NCI-H2081 (cell line): ENCODE measurements at places on chromosomes 1 and 21.
A peak's percentile ranks its signal among the peaks of the same experiment; 100 is the strongest.

DNA sequence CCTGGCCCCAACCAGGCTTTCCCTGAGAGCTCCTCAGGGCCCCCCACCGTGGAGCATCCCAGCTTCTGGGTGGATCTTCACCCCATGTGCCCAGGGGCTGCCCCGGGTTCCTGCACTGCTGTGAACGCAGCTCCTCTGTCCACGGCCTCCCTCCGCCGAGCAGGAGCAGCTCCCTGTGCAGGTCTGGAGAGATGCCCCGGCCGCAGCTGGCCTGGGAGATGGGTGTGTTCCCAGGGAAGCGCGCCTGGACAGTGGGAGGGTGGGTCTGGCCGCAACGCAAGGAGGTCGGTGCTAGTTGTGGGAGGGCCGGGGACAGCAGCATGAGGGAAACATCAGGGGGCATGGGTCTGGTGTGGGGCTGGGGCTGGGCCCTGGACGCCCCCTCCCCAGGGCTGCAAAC, 71.3 kb downstream of the MORN1 start:
- no peak for DNase-seq

DNA sequence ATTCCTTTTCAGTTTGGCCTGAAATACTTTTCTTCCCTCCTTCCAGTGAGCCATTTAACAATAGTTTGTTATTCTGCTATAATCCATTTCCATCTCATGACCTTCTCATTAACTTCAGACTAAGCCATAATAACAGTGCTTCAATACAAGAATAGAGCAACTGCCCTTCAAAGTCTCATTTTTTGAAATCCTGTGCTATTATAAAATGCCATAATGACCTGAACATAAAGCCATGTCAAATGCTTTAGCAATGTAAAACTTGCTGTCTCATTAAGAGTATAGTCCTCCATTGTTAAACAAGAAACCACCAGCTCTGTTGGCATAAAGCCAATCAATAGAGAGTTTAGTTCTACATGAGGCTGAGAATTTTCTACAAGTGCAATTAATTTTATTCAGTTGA, 9.6 kb upstream of the PIGK start:
- DNase-seq: no peak

DNA sequence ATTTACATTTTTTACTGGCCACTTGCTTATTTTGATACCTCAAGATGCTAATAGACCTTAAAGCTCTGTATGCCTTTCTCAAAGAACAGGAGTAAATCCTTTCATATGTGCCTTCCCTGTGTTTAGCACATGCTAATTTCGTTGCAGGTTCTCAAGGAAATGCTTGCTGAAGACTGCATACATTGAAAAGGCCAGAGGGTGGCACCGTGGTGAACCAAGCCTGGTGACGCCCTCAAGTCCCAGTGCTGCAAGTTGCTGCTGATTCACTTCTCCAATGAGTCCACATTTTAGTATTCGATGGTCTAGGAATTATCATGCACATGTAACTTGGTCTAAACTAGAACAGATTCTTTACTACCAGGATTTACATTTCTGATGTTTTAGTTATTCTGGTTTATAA, 94.1 kb downstream of the CLDN17 start:
- DNase-seq: no peak

- peak; percentile 31 for DNase-seq
These were observed 855 bp upstream of the IVNS1ABP start for GRCh38 chr1:185317886-185318310.

DNA sequence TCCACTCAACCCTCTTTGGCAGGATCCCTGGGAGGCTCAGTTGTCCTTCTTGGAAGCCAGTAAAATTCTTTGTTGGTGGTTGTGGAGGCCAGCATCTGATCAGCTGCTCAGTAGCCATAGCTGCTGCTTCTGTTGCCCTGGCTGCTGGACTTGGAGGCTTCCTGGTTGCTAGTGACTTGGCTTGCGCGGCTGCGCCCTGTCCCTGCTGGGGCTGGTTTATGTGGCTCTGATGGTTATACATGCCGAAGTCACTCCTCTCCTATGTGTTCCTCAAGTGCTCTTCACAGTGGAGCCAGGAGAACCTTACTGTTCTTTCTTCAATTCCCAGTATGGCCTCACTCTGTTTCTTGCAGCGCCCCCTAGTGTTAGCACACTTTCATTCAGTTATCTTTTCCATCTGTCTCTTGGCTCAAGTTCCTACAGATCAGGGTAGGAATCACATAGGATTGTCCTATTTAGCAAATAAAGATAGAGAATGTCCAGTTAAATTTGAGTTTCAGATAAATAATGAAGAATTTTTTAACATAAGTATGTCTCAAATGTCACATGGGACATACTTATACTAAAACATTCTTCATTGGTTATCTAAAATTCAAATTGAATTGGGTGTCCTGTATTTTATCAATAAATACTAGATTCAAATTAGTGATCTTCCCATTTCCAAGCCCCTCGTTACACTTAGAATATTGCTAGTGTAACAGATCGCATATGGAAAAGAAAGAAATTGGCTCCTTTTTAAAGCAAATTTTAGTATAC, 176.5 kb downstream of the TGFB2 start:
- DNase-seq: peak; percentile 31

- no peak for DNase-seq
These were observed 41.8 kb downstream of the CHRM3 start for GRCh38 chr1:239428120-239428710.

DNA sequence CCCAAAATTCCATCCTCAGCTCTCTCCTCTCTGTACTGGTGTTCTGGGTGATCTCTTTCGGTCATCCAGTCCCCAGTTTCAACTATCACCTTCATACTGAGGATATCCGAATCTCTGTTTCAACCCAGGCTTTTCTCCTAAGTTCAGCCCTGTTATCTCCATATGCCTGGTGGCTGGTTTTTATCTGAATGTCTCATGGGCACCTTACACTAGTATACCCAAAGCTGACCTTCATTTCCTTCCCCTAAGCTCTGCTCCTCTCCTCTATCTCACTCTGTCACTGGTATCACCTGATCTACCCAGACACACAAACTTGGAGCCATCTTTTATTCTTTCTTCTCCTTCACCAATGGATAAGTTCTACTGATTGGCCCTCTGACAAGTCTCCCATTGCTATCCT, 53.0 kb downstream of the LRRC71 start:
- no peak for DNase-seq

- peak; percentile 70 for DNase-seq
These were observed 346.2 kb downstream of the SMYD3 start for GRCh38 chr1:246160905-246161304.

GRCh38 chr1:241828463-241829021, 19.5 kb upstream of the EXO1 start:
- DNase-seq: no peak

- no peak for DNase-seq
These were observed 7.6 kb upstream of the ARHGEF10L start for GRCh38 chr1:17531682-17532487.
